Stimulated activated naive CD8-positive, alpha-beta T cell treated with anti-CD3 and anti-CD28 coated beads, Interleukin-15, amount 100 ng/mL, for 72 hours (primary cell): ENCODE measurements at places on chromosomes 2 and 18.

DNA sequence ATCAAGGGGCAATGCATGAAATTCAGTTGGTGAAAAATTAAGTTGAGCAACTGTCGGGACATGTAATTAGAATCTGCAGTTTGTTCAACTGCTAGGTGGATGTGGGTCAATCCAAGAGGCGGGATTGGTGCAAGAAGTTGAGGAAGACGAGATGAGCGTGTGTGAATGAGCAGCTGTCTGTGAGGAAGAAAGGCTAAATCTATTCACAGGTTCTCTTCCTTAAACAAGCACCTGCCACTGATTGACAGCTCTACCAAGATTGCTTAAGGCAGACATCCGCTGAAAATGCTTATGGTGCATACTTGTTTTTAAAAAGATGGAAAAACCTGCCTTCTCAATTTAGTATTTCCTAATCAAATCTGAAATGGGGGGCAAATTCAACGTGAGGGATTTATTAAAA is 323.4 kb upstream of the THUMPD2 start:
- no peak for DNase-seq

- DNase-seq, result no peak
Measured at GRCh38 chr2:148781544-148781943, 93.5 kb upstream of the KIF5C start.

GRCh38 chr2:10157293-10157692 is 34.8 kb downstream of the RRM2 start:
- no peak for DNase-seq

DNA sequence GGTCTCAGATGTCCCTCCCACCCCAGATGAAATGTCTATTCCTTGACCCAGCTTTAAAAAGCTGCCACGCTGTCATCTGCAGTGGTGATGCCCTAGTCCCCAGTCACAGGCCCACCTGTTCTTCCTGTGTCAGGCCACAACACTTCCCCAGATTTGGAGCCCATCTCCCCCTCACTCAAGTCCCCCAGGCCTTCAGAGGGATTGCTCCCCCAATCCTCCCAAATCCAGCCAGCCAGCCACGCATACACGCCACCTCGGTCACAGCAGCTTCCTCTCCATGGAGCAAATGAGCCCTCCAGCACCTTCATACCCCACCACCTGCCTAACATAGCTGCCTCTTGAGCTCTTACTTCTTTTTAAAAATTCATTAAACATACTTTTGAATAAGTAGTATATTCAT is 7.8 kb downstream of the ASTL start:
- no peak for DNase-seq

DNA sequence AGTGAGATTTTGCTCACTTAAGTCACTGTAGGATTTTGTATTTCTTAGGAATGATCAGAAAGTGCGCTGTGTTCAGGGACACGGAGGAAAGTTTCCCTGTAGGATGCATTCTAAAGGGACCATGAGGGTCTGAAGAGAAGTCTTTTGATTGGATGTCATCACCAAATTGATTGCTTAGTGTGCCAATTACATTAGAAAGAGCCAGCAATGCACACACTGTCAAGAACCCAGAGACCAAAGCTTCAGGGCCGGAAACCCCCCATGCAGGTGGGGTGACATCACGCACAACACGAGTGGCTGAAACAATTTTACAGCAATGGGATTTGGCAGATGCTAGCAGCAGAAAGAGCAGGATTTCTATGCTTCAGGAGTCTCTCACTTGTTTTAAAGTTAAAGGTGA is 242.4 kb downstream of the NAPG start:
- DNase-seq, result no peak

DNA sequence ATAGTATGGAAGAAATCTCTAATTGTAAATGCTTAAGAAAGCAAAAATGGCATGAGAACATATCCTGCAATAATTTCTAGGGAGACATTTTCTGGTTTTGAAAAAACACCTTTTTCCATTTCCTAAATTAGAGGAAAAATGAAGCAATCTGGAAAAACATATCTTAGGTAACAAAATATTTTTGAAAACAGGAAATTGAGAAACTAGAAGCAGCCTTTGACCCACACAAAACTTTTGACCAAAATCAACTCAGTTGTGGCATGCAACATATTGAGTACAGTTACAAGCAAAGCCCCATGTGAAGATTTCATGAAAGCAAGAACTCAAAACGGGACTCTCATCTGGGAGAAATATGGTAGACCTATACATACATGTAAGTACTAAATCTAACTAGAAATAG is 28.6 kb upstream of the CHAC2 start:
- no peak for DNase-seq

DNA sequence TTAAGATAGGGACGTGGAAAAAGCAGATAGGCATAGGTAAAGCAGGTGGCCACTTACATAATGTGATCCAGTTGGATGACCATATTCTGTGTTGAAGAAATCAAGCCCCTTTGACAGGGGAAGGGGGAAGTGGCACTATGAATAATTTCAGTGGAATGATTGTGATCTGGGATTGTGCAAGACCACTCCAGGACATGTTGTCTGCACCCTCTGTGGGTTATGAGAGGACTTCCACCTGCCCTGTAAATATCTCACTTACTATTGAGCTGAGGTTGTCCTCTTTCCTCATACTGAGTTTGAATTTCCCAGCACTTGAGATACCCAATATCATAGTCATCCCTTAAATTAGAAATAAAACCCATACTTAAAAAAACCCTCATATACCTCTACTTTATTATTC is 220.7 kb downstream of the IRS1 start:
- DNase-seq, result no peak

DNA sequence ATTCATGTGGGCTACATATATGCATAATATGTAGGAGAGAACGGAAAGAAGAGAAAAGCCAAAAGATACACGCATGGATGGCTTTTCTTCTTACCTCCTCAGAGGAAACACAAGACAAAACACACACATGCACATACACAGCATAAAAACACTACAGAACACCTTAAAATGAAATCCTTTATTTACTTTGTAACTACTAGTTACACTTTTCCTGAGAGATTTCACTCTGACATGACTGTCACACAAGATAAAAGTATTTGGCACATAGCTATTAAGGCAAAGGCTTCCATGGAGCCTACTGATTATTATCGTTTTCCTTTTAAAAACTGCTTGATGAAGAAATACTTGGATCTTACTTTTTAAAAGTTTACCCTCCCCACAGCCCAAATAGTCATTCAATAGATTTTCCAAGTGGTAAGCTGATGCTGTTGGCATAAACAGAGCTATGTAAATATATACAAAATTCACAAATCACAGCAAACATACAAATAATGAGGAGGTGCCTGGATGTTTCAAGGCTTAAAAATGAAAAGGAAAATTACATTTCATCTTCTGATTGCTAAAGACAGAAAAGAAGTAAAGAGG is 8.6 kb downstream of the ZEB2 start:
- DNase-seq, result no peak

GRCh38 chr2:39696838-39697237 is 31.1 kb downstream of the TMEM178A start:
- no peak for DNase-seq
